ENCODE measurements at places on chromosomes 13 and 19.

- DNase-seq: no peak
These were observed 123.2 kb upstream of the SLC7A1 start for GRCh38 chr13:29718694-29719093.

GRCh38 chr19:29510701-29511265, 15.0 kb upstream of the VSTM2B start:
- no peak for DNase-seq

- DNase-seq: no peak
These were observed 640 bp upstream of the MIDN start for GRCh38 chr19:1247748-1248138.

GRCh38 chr13:19759669-19760068, 23.1 kb downstream of the PSPC1 start:
- no peak for DNase-seq

DNA sequence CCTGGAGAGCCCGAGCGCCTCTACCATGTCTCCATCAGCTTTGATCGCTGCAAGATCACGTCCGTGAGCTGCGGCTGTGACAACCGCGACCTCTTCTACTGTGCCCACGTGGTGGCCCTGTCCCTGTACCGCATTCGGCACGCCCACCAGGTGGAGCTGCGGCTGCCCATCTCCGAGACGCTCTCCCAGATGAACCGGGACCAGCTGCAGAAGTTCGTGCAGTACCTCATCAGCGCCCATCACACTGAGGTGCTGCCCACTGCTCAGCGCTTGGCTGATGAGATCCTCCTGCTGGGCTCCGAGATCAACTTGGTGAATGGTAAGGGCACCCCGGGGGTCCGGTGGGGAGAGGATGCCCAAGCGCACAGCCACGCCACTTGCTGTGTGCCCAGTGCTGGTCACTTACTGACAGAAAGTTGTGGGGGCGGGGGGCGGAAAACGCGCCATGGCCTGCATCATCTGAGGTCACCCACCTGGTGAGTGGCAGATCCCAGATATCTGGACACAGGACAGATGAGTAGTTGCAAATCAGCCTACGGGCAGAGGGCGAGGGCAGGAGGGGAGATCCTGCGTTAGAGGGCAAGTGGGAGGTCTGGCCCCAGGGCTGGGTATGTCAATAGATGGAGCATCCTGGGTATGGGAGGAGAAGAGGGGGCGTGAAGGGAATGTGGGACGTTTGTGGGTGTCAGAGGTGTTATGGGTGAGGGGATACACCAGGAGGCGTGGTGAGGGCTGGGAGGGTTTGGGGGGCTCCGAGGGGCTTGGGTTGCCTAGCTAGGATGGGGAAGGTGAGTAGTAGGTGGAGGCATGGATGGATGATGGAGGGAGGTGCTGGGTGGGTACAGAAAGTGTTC, 9.8 kb downstream of the ZSWIM4 start:
- DNase-seq: no peak

- no peak for DNase-seq
These were observed 29.6 kb downstream of the VWA8 start for GRCh38 chr13:41931337-41931736.

DNA sequence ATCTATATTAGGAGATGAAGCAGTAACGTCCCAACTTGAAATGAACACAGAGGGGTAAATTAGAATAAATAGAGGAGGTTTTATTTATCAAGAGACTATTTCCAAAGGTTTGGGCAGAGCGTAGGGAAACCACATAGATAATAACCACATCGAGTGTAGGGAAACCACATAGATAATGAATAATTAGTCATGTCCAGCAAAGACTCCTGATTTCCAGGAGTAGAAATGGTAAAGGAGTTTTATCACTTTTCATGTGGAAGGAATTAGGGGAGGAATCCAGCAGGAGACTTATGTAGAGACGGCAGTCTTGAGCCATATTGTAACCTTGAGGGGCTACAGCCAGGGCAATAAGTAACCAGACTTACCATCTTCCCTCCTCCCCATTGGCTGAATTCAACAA, 136.3 kb upstream of the CSNK1A1L start:
- DNase-seq: no peak

- DNase-seq: no peak
These were observed 295.4 kb downstream of the SLITRK6 start for GRCh38 chr13:85503797-85504196.

DNA sequence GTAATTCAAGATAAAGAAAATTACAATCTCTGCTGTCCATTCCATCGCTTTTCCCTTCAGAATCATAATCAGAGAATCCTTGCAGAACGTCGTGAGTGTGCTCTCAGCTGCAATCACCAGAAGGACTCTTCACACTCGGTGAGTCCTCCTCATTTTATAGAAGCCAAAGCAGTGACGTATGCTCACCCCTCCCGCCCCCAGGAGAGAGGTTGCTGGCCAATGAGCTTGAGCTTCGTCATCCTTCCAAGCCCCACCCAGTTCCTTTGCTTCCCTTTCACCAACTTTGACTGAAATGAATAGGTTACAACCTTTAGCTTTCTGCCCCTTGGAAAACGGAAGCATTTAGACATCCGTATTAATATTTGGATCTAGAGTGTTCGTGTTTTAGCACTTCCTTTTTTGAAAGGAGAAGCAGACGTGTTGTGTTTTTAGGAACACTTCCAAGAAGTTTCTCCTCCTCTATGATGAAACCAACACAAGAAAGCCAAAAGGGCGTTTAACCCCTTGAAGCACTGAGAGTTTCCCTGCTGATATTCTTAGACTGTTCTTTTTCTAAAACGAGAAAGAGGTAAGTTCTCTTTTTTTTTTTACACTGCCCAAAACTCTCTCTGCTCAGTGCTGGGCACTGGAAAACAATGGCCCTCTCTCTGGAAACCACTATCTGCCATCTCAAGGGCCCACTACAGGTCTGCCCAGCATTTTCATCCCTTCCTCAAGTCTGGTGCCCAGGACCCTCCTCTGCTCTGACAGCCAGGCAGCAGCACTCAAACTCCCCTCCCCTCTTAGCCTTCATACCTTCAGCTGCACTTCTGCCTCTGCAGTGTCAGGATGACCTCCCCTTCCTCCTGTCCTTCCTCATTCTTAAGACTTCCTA, 44.3 kb upstream of the CEACAM21 start:
- no peak for DNase-seq

GRCh38 chr19:10848230-10848856, at the start of gene C19orf38:
C19orf38 (plus strand) TSS chr19:10848415; CDS start chr19:10848509, 94 bp downstream.
- DNase-seq: no peak

DNA sequence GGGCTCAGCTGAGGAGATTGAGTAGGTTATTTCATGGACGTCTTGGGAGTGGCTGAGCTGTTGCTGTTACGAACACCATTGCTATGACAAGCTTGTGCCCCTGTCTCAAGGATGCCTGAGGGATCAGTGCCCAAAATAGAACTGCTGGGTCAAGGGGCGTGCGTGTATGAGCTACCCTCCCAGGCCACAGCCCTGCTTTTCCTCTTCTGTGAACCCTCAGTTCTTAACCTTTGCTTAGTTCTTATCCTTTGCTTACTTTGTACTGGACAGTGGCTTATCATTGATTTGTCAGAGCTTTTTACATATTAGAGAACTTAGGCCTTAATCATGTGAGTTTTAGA, 9.0 kb downstream of the ARHGAP45 start:
- DNase-seq: no peak

DNA sequence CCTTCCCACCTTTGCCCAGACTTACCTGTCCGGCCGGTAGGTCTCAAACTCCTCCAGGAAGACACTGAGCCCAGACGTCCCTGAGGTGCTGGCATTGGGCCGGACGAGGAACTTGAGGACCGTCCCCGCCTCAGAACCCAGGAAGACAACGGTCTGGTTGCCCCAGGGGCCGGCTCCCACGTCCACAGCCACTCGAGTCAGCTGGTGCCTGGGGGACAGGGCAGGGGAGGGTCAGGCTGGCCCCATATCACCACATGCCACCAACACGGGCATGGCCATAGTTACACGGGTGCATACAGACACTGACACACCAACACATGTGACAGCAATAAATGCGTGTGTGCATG, 8.4 kb upstream of the LRG1 start:
- DNase-seq: no peak

DNA sequence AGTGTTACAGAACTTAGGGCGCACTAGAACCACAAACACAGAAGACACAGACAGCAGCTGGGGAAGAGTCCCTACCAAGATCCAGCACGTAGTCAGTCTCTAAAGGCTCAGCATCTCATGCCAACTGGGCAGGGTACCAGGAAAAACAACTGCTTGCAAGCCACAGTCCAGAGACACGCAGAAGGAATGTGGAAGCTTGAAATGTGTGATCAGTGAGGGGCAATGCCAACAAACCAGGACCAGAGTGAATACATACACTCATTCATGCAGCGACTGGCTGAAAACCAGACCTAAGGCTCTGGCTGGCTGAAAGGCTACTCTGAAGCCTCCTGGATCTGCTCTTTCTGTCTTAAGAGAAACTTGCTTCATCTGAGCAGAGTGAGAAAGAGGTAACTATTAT, 1484.8 kb downstream of the EFNB2 start:
- no peak for DNase-seq

GRCh38 chr19:4816950-4817278, 14.6 kb downstream of the TICAM1 start:
- DNase-seq: no peak

- DNase-seq: no peak
These were observed 2.6 kb downstream of the HSH2D start for GRCh38 chr19:16146112-16146511.

DNA sequence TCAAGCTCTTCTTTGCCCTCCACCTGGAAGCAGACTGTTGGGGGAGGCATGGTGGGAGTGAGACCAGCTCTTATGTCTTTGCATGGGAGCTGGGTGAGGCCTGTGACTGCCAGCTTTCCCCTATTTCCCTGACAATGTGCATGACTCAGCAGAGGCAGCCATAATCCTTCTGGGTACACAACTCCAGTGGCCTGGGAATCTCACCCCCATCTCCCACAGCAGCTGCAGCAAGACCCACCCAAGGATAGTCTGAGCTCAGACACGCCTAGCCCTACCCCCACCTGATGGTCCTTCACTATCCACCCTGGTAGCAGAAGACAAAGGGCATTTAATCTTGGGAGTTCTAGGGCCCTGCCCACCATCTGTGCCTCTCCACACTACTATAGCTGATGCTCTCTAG, 41.4 kb upstream of the FGF14 start:
- DNase-seq: no peak

GRCh38 chr19:6065685-6066374, 44.5 kb downstream of the RFX2 start:
- DNase-seq: no peak

- no peak for DNase-seq
These were observed 69.0 kb upstream of the PCDH9 start for GRCh38 chr13:67299072-67299635.

DNA sequence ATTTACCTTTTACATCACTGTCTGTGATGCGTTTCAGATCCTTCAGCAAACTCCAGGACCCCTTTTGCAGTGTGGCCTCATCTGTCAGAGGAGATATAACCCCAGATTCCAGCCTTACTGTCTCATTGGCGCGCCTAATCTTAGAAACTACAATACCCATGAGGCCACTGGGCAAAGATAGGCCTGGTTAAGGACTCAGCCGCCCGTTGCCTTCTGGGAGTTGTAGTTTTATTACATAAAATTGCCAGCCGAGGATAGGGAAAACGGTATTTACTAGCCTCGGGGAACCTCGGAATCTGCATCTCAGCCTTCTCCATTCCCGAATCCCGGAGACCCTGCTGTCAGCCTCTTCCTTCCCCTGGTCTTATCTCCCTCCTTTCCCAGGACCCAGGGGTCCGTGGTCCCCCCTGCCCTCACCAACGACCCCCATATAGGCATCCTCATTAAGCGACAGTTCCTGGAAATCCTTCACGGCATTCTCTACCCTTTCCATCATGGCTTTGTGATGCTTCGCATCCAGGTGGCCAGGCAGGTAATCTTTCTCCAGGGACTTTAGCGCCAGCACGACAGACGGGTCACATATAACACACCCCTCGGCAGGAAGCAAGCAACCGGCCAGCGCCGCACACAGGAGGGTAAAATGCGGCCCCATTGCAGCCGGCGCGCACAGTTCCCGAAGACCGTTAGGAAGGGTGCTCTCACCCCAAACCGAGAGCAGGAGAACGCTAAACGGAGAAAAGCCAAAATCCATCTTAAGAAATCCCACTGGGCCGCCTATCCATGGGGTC, 1.3 kb downstream of the IZUMO1 start:
- DNase-seq: no peak

GRCh38 chr13:114146173-114146572, 13.8 kb upstream of the RASA3 start:
- no peak for DNase-seq

- no peak for DNase-seq
These were observed 44.3 kb downstream of the COLGALT1 start for GRCh38 chr19:17599780-17600179.

DNA sequence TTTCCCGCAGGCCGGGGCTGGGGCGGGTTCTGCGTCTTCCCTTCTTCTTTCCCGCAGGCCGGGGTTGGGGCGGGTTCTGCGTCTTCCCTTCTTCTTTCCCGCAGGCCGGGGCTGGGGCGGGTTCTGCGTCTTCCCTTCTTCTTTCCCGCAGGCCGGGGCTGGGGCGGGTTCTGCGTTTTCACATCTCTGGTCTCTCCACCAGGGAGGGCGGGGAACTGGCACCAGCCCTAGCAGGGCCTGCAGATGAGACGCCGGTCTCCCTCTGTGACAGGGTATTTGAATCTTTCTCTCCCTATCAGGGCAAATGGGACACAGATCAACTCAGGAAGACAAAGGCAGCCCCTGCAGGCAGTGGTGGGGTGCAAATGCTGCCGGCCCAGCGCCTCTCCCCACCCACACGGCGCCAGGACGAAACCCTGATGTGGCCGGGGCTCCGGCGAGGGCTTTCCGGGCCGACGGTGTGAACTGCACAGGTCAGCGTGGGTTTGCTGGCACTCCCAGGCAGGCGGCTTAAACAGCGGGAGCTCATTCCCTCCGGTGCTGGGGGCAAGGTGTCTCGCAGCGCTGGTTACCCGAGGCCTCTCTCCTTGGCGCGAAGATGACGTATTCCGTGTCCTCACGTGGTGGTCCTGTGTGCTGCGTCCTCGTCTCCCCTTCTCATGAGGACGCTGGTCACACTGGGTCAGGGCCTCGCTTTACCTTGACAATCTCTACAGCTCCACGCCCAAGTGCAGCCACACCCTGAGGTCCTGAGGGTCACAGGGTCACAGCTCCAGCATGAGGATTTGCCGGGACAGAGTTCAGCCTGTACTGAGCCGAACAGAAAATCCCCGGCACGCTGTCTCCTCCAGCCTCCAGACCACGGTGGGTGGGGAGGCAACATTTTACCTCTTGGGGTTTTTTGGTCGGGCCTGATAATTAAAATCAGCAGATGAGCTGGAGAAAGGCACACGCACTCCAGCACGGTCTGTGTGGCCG, 717 bp upstream of the C13orf46 start:
- no peak for DNase-seq

GRCh38 chr13:59861676-59862075, 302.1 kb downstream of the DIAPH3 start:
- no peak for DNase-seq

DNA sequence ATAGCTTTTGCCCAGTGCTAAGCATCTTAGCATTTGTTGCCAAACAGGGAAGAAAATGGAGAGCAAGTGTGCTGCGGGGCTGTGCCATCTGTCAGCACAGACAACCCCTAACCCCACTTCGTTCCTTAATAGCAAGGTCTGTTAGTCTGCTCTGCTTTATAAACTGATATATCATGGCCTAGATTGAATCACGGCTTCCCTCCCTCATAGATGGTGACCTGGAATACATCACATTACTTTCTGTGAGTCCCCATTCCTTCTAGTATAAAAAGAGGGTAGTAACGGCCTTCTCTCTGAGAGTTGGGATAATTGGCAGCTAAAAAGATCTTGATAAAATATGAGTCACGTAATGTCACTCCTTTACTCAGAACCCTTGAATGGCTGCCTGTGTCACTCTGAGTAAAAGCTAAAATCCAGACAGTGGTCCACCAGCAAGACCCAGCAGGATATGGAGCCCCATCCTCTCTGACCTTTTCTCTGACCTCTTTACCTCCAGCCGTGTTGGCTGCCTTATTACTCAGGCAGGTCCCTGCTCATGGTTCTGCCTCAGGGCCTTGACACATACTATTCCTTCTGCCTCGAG, 151.7 kb downstream of the DLEU7 start:
- no peak for DNase-seq

All from vagina (tissue), 2 donors.